NCI-H1694 (cell line): ENCODE measurements at places on chromosomes 5 and 9.

GRCh38 chr5:36177715-36178523, 26.0 kb downstream of the SKP2 start:
- DNase-seq, result peak; percentile 22

GRCh38 chr5:172706796-172707195, 64.2 kb downstream of the DUSP1 start:
- DNase-seq, result no peak

DNA sequence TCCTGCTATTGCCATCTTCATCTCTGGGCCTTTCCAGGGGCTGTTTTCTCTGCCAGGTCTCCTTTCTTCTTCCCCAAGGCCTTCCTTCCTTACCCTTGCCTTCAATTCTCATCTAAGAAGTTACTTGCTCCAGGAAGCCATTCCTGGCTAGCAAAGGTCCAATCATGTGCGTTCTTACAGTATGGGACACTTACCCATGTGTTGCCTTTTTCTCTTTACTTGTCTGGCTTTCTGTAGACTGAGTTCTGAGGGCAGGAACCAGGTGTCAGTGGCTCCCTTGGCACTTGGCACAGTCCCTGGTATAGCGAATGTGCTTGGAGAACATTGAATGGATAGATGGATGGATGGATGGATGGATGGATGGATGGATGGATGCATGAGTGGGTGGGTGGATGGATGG, 10.2 kb downstream of the FOXI1 start:
- DNase-seq, result no peak

- peak; percentile 55 for DNase-seq
These were observed 167.5 kb downstream of the INSYN2B start for GRCh38 chr5:169812786-169813185.

DNA sequence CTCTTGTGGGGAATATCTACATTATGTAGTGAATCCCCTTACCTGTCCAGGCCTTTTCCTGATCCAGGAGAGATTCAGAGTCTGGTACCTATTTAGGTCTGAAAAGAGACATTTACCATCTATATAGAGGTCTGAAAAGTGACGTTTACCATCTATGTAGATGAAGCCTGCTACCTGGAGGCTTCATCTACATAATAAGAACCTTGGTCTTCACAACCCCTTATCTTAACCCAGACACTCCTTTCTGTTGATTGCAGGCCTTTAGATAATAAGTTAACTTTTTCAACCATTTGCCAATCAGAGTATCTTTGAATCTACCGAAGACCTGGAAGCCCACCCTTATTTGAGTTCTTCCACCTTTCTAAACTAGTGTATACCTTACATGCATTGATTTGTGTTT, 113.0 kb upstream of the DMRT1 start:
- DNase-seq, result no peak

- no peak for DNase-seq
These were observed 140.4 kb downstream of the GABBR2 start for GRCh38 chr9:98568234-98568908.

GRCh38 chr9:69218166-69218565, 44.1 kb downstream of the TJP2 start:
- DNase-seq, result no peak

GRCh38 chr9:126991183-126991582, 76.6 kb downstream of the RALGPS1 start:
- DNase-seq, result no peak
